AG04450 (cell line): ENCODE measurements at places on chromosomes 5 and 9.

- no peak for DNase-seq
Observed at GRCh38 chr5:160466889-160467554, 45.4 kb downstream of the PTTG1 start.

GRCh38 chr5:6749026-6749716 is 35.9 kb downstream of the TENT4A start:
- DNase-seq, result no peak

DNA sequence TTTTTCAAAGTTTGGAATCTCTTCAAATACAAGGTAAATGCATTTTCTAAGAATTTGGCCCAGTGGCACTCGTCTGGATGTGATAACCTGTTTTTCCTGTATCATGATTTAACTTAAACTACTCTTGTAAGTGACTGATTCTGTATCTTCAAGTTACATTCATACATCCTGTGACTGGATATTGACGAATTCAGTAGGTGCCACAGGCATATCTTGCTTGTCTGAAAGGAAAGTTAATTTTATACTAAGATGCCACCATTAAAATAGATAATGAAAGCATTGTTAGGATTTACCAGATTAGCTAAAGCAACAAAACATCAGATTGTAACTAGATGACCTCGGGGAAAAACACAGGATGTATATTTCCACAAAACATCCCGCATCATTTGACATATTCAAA is 175.3 kb upstream of the ZNF608 start:
- no peak for DNase-seq

GRCh38 chr5:10288592-10289219 is 19.0 kb downstream of the CMBL start:
- no peak for DNase-seq

DNA sequence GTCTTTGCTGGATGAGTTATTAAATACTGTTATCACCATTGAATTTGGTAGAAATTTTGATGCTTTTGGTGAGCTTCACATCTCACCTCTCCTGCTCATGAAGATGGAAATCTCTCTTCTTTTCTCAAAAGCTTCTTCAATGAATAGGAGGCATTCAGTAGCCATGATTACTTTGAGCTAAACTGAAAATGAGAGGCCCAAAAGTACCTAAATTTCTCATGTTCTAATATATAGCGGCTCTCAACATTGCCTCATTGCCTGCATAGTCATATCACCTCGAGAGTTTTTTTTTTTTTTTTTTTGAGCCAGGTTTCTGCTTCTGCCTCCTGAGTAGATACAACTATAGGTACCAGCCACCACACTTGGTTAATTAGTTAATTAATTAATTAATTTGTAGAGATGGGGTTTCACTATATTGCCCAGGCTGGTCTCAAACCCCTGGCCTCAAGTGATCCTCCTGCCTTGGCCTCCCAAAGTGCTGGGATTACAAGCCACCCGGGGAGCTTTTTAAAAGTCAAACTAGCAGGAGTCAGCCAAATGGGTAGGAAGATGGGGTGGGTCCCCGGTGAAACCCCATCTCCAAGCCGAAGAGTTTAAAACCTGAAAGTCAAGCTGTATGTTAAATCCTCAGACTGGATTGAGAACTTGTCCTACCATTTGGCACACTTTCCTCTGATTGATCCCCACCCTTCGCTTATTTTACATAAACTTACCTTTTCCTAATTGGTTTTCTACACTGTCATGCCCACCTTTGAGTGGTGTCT is 169.0 kb downstream of the DOCK2 start:
- DNase-seq, result no peak

- DNase-seq, result no peak
Observed at GRCh38 chr5:171980792-171981191, 25.6 kb downstream of the FBXW11 start.

GRCh38 chr9:113807173-113808061 is 68.7 kb upstream of the ZNF618 start:
- DNase-seq, result peak; percentile 13

DNA sequence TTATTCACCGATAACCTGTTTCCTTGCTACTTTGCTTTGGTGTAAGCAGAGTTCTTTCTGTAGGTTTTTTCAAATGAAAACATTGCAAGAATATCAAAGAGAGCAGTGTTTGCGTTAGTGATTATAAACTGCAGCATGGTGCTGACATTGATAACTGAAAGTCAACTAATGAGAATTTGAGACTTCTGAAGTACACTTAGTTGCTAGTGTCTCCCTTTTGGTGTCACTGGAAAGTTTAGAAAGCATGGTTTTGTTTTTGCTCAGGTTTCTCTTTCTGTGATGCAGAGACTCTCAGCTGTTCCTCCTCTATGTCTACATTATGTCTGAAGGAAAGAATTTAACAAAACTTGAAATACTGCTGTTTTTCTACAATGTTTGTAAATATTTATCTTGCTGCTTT is 80.2 kb upstream of the ZNF169 start:
- no peak for DNase-seq

GRCh38 chr5:163269624-163270023 is 167.8 kb upstream of the CCNG1 start:
- no peak for DNase-seq

- DNase-seq, result no peak
Observed at GRCh38 chr5:147898875-147899401, 7.4 kb downstream of the C5orf46 start.

GRCh38 chr5:158699298-158699880 is 400.3 kb downstream of the EBF1 start:
- DNase-seq, result no peak

GRCh38 chr5:92912283-92912682 is 668.7 kb downstream of the NR2F1-AS1 start:
- DNase-seq, result no peak

DNA sequence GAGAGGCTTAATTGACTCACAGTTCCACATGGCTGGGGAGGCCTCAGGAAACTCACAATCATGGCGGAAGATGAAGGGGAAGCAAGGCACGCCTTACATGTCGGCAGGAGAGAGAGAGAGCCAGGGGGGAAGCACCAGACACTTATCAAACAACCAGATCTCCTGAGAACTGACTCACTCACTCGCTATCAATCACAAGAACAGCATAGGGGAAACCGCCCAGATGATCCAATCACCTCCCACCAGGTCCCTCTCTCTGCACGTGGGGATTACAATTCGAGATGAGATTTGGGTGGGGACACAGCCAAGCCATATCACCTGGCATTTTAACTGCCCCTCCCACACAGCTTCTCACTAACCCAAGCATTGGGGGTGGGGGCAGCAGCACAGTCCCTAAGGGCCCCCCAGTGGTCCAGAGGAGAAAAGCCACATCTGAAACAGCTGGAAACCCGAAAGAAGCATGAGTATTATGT is 76.1 kb upstream of the ASS1 start:
- no peak for DNase-seq

DNA sequence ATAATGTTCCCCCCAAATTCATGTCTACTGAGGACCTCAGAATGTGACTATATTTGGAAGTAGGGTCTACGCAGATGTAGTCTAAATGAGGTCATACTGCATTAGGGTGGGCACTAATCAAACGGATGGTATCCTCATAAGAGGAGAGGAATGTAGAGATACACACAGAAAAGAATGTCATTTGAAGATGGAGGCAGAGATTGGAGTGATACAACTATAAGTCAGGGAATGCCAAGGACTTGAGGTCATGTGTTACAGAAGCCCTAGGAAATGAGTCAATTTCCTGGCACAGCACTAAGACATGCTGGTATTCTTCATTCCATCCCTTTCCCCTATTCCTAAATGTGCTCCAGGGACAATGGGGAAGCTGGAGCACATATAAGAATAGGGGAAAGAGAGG is 758 bp upstream of the PDCD1LG2 start:
- peak; percentile 90 for DNase-seq

DNA sequence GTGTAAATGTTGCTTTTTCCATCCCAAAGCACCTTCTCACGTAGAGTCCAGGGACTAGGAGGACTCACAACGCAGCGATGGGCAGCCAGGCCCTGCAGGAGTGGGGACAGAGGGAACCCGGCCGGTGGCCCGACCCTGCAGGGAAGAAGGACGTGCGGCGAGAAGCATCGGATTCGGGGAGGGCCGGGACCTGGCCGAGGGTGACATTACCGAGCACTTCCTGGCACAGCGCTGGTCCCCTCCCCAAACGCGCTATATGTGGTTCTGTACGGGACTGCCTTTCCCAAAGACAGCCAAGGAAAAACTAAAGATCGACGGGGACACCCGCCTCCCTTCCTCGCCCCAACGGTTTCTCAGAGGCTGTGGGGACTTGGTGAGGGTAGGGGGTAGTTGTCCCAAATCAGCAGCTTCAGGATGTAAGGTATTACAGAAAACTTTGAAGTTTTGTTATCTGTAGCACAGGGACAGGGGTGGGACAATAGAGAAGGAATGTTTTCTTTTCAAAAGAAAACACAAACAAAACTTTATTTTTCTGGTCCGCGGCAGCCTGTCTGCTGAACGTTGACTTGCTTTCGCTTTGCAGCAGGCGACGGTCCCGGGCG is 887 bp upstream of the MAP3K1 start:
- no peak for DNase-seq

- peak; percentile 4 for DNase-seq
Observed at GRCh38 chr5:124790895-124791732, 44.7 kb upstream of the ZNF608 start.

DNA sequence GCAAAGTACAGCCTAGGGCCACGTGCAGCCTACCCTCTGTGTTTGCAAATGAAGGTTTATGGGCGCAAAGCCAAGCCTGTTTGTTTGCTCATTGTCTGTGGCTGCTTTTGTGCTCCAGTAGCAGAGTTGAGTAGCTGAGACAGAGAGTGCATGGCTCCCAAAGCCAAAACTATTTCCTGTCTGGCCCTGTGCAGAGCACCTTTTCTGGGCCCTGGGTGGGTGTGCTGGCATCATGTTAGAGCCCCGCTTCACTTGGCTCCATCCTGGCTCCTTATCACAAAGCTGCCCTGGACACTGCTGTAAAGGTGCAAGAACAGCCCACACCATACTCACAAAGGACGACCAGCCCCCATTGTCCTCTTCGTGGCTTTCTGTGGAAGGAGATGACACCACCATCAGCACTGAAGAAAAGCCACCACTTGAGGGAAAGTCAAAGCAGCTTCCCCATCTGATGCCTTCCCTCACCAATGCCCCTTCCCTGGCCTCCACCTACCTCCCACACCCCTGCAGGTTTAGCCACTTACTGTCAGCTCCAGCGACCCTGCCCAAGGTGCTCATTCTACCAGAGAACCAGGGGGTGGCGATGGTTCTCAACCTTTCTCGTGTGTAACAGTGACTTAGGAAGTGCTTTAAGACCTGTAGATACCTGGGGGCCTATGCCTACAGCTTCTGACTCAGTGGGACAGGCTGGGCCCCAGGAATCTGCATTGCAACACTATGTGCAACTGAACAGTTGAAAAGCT is 23.4 kb downstream of the LCP2 start:
- DNase-seq, result no peak

- DNase-seq, result no peak
Observed at GRCh38 chr5:1278656-1279442, 16.0 kb downstream of the TERT start.

DNA sequence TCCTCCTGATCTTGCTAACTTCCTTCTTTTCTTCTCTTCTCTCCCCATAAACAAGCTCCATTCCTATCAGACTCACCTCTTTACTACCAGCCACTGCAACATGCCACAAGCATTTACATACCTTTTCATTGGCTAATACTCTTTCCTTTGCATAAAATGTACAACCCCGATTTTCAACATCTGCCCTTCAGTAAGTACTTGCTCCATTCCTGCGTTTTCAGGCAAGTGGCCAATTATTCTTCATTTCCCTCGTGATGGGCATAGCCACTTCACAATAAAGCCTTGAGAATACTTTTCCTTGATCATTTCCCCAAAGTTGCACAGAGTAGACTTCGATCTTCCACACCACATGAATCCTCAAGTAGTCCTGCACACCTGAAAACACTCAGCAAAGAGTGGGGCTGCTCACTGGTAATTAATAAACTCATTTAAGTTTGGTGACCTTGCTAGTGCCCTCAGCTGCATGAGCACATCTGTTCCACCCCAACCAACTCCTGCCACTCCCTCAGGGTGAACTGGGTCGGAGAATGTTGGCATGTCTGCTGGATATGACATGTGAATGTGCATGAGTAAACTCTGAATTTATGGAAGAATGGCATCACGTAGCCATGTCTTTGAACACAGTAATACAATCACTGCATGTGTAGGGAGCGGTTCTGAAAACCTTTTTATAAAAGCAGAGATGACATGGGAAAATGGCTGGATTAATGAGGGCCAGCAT is 535.8 kb downstream of the SEMA5A start:
- no peak for DNase-seq

DNA sequence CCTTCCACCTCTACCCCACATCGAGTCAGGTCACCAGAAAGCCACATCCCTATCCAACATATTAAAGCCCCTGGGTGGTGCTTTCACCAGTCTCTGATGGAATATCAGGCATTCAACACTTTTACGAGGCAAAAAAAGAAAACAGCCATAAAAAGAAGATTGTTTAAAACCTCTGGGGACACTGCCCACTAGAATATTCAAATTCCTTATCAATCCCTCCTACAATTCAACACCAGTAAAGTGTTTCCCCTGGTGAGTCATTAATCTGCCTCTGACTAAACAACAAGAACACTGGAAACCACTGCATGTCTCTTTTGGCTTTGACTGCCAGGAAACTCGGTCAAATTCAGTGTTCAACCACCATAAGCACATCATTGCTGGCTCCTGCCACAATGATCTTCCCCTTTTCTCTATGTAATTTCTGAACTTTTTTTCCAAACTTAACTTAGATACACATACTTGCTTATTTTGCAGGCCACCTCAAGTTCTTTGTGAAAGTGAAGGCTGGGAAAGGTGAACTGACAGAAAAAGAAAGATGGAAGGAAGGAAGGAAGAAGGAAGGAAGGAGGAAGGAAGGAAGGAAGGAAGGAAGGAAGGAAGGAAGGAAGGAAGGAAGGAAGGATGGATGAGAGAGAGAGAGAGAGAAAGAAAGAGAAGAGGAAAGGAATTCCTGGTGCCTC is 105.3 kb downstream of the PAX5 start:
- DNase-seq, result no peak

- no peak for DNase-seq
Observed at GRCh38 chr5:10662083-10662482, 98.2 kb downstream of the ANKRD33B start.

- no peak for DNase-seq
Observed at GRCh38 chr5:55691265-55692105, 20.6 kb downstream of the SLC38A9 start.

- DNase-seq, result no peak
Observed at GRCh38 chr9:124497441-124497840, 9.8 kb downstream of the NR5A1 start.

- no peak for DNase-seq
Observed at GRCh38 chr5:71651579-71651978, 64.4 kb downstream of the MCCC2 start.

- no peak for DNase-seq
Observed at GRCh38 chr9:129655696-129656095, 9.8 kb upstream of the PRRX2 start.

DNA sequence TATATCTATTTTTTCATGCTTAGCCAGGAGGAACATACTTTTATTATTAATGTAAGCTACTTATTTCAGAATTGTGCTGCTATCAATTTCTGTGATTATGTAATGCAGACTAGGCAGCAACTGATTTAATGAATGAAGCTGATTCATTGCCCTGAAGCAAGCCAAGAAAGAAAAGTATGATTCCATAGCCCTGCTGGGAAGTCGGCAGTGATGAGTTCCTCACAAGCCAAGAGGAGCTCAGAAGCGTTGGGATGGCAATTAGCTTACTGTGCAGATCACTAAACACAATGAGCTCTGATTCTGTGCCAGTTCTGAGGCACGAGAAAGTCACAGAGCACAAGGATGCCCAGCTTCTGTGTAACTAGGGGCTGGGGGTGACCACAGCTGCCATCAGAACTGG is 254.3 kb upstream of the KLF9 start:
- no peak for DNase-seq

- no peak for DNase-seq
Observed at GRCh38 chr5:142602720-142603245, 83.1 kb downstream of the FGF1 start.
